ENCODE measurements at places on chromosomes 7 and 10.

DNA sequence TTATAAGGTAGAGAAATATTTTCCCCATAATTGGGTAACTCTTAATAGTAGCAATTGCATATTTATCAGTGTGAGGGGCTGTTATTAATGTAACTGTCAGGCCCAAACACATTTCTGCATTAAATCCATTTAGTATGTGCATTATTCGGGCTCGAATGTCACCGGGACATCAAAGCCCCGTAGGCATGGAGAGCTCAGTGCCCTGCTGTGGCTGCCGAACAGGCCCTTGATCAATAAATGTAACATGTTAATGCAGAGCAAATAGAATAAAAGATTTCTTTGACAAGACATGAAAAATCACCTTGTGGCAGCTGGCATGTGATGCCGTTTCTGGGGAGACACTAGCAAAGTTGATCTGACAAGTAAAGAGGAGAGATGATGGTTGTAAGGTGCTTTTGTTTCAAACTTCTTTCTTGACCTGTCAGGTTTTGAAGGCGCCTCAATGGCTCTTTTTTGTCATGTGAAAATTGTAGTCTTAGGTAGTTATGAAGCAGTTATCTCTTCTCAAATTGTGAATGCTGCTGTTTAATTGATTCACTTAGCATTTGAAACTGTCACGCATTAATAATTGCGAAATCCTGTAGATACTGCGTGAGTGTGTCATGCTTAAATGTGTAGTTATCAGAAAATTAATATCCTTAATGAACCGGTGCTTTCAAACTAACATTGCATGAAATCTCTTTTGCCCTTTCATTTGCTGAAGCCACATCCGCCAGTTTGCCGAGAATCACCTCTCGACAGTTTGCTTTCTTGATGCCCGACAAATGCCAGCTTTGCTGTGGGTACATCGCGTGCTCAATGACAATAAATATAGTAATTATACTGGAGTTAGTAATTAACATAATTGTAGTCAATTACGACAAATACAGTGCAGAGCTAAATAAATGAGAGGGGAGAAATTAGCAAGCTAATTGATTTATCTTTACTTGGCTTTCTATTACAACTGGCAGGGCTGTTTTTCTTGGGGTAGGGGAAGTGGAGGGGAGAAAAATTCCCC lies 19.5 kb downstream of the LRMDA start:
- no peak for DNase-seq

DNA sequence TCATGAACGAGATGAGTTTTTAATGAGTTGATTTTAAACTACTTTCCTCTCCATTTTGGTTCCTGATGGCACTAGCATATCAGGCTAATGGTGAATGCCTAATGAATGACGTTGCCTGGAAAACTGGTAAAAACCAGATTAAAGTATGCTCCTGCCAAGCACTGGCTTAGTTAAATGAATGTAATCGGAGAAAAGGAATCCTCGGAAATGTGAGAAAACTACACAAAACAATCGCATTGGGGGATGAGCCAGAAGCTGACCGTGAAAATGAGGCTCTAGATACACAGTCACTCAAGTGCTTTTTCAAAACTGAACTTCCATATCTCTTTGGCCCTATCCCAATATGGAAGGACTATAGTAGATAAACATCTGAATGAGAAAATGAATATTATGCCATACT lies 153.8 kb upstream of the COL1A2 start:
- DNase-seq = no peak

DNA sequence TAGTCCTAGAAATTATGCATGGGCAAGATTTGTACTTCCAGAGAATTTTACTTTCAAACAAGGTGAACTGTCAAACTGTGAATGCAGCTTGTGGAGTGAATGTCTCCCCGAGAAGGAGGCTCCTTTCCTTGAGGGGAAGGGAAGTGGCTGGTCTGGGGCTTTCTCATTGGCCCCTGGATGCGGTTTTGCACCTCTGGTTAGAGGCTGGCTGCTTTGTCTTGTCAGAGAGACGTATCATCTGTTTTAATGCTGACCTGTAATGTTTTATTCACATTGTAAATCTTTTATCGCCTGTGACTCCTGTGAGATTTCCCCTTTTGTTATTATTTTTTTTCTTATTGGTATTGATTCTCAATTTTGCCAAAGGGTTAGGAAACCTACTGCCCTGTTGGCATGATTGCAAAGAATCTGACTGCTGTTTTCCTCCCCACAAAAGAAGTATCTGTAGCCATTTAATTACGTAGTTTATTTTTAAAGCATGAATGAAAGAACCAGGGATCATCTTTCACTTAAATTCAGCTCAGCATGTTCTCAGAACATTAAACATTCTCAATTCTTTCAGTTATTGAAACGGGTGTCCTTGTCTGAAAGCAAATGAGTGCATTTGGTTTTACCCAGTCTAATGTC lies 238.3 kb upstream of the NFE2L3 start:
- DNase-seq = peak; percentile 8

GRCh38 chr10:12705943-12706342 lies 295.6 kb downstream of the CCDC3 start:
- DNase-seq = no peak

DNA sequence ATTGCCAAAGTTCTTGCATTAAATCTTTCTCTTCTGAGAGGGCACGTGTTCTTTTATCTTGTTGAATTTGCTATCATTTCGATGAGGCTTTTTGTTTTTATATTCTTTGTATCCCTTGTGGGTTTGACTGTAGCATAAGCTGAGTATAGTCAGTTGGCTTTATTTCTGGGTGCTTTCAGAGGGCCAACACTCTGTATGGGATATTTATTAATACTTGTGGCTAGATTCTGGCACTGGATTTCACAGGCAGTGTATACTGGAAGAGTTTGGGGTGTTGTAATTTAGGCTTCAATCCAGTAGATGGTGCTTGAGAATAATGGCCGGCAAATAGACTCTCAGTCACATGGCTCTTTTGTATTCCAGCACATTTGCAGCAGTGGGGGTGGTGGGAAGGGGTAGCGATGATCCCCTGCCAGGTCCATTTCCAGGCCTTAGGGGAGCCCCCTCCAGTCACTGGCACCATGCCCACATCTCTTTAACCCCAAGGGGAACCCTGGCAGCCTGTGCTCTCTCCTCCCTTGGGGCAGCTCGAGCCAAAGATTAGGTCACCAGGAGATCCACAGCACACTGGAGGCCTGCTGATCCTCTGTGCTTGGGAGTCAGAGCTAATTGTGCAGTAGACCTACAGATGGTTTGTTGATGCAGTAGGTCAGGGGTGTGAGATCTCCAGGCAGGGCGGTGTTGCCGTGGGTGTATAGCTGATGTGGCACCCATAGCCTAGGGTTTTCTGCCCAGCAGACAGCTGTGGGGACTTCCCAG lies 81.8 kb downstream of the PTPN20 start:
- no peak for DNase-seq

DNA sequence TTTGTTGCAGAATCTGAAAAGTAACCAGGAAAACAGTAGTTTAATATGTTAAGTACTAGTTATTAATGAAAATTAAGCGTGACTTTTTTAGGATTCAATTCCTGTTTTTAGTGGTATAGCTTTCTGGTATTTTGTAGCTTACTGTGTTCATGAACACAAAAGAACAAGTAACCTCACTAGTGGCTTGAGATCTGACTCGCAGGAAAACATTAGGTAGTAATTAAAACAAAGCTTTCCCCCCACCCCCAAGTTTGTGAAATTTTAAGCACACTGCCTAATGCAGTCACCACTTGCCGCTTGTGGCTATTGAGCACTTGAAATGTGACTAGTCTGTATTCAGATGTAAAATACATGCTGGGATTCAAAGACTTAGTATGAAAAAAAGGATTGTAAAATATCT lies 102.5 kb upstream of the RPA3 start:
- DNase-seq = no peak

- no peak for DNase-seq
Measured at GRCh38 chr7:114830952-114831351, 90.9 kb upstream of the MDFIC start.

- DNase-seq = no peak
Measured at GRCh38 chr7:75635036-75635435, 103.7 kb downstream of the HIP1 start.

- no peak for DNase-seq
Measured at GRCh38 chr10:29078919-29079318, 210.0 kb upstream of the LYZL1 start.

GRCh38 chr7:264541-265191 lies 25.3 kb upstream of the FOXL3 start:
- DNase-seq = peak; percentile 3

- DNase-seq = no peak
Measured at GRCh38 chr10:287026-287709, 151.9 kb downstream of the ZMYND11 start.

DNA sequence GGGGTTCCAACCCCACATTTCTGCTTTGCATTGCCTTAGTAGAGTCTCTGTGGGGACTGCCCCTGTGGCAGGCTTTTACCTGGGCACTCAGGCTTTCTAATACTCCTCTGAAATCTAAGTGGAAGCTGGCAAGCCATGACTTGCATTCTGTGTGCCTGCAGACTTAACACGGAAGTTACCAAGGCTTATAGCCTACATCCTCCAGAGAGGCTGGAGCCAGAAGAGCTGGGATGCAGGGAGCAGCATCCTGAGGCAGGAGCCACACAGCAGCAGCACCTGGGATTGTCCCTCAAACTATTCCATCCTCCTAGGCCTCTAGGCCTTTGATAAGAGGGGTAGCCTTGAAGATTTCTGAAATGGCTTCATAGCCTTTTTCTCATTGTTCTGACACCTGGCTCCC lies 22.1 kb upstream of the ABCC2 start:
- no peak for DNase-seq

GRCh38 chr7:2629746-2630681 lies 1.8 kb upstream of the TTYH3 start:
- DNase-seq = no peak

- no peak for DNase-seq
Measured at GRCh38 chr10:130485236-130485957, 349.2 kb downstream of the GLRX3 start.
